ENCODE measurements at places on chromosomes 16 and 17.

- DNase-seq: no peak
Measured at GRCh38 chr17:4098521-4099209, 44.2 kb downstream of the ZZEF1 start.

DNA sequence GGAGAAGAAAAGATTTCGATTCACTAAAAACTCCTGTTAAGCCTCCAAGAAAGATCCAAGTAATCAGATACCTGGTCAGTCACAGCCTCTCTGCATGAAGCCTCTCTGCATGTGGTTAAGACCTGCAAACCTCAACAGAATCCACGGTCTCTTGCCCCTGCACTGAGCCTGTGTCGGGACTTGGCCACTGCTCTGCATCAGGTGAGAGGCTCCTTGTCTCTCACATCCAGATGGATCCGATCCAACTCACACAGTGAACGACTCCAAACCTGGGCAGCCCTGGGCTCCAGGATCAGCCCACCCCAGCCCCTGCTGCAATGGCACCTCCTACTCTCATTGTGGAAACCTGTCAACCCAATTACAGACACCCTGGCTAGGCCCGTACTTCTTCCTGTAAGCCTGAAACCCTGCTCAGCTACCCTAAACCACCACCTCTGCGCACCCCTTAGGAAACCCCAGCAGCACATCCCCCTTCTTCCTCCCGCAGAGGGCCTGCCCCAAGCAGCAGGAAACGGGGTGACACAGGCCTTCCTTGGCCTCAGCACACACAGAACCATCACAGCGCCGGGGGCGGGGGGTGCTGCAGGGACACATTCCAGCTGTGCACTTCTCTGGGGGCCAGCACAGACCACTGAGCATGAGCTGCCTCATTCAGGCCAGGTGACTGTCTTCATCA is 129.5 kb downstream of the ANKRD11 start:
- no peak for DNase-seq

- no peak for DNase-seq
Measured at GRCh38 chr17:80930335-80931279, 61.0 kb upstream of the CHMP6 start.

GRCh38 chr17:21161498-21162393 is 35.0 kb downstream of the DHRS7B start:
- DNase-seq: peak; percentile 30

GRCh38 chr17:70074956-70075355 is at the start of gene KCNJ16:
TSS of gene KCNJ16 (plus strand) at chr17:70075225. CDS start at chr17:70132088, 56,863 bp downstream.
- DNase-seq: no peak

DNA sequence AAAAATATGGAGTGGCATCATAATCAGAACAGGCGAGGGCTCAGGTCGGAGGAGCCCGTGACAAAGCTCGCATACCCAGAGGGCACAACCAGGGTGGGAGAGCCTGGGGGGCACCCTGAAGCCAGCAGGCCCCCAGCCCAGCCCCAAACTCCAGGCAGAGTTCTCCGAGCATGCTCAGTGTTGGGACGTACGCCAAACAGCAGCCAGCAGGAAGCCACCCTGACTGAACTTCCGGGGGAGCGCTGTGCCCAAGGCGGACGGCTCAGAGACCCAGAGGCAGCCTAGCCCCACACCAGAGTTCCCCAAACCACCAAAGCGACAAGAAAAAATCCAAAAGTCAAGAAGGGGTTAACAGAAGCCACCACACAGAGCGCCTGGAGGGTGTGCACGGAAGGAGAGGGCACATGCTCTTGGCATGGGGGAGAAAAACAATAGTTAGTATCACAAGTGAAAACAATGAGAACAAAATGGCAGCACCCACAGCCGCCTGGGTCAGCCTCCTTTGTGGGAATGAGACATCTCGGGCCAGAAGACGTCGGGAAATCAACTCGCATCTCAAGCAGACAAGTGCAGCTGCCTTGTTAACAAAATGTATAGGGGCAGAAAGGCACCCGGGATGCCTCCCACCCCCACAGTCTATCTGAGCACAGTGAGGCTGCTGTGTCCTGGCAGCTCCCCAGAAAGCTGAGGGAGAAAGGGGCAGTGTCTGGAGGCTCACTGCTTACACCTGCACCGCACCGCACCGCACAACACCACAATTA is 11.9 kb downstream of the EXOC7 start:
- DNase-seq: no peak

GRCh38 chr16:77234611-77235010 is 35.4 kb downstream of the SYCE1L start:
- no peak for DNase-seq

- no peak for DNase-seq
Measured at GRCh38 chr16:57264950-57265371, 19.5 kb downstream of the PLLP start.

- DNase-seq: no peak
Measured at GRCh38 chr16:47592232-47592631, 131.1 kb downstream of the PHKB start.

- no peak for DNase-seq
Measured at GRCh38 chr16:75104836-75105235, 11.7 kb downstream of the LDHD start.

DNA sequence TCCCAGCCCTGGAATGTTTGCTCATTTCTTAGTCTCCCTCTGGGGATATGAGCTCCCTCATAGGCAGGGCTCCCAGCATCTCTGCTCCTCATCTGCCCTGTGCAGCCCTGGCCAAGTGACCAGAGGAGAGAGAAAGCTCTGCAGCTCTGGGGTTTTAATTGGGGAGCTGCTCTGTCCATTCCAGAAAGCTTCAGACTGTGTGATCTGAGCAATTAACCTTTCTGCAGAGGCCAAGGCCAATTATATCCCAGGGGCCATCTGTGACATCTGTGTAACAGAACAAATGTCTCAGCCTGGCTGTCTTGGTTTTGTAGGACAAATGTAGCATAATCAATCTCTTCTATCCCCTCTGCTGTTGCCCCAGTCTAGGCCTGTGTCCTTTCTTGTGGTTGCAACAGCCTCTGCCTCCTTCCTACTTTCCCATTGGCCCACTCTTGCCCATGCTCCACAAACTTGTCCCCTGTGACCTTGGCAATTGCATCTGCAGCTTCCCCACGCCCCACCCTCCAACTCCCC is 156.0 kb downstream of the GSG1L start:
- DNase-seq: no peak

DNA sequence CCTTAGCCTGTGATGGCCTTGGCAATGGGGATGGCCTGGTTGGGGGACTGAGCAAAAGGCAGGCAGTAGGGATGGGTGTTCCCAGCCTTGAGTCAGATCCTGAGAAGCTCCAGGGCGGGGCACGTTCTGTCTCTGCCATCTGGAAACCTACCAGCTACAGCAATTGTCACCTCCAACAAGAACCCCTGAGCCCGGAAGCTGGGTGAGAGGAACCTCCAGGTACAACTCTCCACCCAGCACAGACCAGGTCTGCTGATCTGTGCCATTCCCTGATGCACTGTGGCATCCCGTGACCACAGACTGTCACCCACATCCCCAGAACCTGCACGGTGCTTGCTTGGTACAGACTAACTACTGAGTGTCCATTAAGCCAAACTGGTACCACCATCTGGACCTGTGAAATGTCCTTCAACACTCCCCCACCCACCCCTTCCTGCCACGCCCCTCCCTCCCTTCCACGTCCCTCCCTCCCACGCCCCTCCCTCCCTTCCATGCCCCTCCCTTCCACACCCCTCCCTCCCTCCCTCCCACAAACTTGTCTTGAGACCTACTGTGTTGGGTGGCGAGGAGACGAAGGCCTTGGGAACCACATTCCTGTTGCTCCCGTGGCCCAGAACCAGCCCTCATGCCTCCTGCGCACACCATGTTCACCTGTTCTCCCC is 16.6 kb downstream of the MYO15B start:
- no peak for DNase-seq

DNA sequence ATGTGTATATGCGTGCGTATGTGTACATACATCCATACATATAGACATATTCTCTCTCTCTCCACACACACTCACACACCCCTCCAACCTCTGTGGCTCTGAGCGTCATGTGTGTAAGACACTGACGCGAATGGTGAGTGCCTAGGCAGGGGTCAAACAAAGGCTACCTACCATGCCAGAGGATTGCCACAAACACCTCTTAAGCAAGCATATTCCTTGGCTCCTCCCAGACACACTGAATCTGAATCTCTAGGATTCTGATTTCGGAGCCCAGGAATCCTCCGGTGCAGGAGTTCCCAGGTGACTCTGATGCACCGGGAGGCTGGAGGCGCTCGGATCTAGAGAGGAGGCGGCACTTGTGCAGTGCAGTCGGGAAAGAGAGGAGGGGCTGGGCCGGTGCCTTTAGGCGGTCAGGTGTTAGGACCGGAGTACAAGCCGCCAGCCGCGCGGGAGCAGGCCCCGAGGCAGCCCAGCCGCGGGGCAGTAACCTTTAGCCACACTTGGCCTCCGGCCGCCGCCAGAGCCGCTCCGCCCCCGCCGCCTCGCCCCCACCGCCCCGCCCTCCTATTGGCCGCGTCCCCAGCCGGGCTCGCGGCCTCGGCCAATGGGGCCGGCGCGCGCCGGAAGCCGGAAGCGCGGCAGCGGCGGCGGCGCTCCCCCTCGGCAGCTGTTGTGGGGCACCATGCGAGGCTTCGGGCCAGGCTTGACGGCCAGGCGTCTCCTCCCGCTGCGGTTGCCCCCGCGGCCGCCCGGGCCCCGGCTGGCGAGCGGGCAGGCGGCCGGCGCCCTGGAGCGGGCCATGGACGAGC is at the start of gene MLYCD:
TSS of gene MLYCD (plus strand) at position 653 of the 809 bp plus-strand sequence. CDS start at position 683, 30 bp downstream.
- DNase-seq: peak; percentile 31

GRCh38 chr16:48511071-48511540 is 98.9 kb downstream of the N4BP1 start:
- peak; percentile 17 for DNase-seq

DNA sequence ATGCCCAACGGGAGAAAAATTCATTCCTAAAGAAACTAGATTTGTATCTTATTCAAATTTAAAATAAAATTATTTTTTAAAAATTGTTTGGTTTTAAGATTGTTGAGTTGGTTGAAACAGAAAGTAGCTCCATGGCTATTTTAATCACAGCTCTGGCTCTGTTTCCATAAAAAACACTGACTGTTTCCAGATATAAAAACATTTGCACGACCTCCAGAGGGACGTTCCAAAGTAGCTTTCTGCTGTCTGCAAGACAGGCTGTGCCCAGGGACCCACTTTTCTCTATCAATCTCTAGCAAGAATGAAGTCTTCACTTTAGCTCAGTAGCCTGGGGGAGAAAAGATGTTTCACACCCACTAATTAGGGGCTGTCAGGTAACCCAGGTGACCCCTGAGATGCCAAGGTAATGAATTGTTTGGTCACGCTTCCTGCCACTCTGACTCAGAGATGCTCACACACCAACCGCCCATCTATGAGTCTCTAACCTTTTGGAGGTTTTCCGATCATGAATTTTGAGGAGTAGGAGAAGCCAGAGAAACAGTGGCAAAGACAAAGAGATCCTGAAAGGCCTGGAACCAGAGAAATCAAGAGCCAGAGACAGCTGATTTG is 220.1 kb upstream of the SOX9 start:
- peak; percentile 55 for DNase-seq

DNA sequence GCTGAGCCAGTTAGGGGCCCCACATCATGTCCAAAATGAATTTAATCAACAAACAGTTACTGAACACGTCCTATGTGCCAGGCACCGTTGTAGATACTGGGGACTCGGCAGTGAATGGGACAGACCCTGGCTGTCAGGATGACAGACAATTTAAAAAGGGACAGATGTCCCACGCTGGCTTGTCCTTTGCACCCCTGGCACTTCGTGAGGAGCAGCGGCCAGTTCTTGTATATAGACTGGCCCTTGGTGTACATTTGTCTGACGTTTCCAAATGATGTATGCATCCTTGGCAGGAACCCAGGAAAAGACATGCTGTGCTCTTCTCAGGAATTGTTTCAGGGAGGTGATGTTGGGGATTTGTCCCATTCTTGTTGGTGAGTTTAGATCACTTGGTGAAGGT is 21.1 kb downstream of the IL4R start:
- DNase-seq: no peak

GRCh38 chr16:20072874-20073202 is 852 bp downstream of the GPR139 start:
- no peak for DNase-seq

DNA sequence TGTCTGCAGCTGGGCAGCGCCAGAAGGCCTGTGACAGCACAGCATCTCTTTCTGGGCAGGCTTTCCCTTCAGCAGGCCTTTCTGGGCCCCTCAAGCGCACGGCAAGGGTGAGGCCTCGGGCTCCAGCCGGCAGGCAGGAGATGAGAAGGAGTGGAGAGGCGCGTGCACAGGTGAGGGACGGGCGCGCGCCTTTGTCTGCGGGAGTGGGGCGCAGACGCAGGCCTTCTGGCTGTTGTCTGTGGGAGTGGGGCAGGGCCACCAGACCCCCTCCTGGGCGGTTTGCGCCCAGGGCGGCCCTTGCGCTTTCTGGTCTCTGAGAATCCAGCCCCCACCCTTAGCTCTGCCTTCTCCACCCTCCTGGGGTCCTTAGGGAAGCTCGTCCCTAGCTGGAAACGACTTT is 6.5 kb downstream of the ZNF205 start:
- DNase-seq: no peak

DNA sequence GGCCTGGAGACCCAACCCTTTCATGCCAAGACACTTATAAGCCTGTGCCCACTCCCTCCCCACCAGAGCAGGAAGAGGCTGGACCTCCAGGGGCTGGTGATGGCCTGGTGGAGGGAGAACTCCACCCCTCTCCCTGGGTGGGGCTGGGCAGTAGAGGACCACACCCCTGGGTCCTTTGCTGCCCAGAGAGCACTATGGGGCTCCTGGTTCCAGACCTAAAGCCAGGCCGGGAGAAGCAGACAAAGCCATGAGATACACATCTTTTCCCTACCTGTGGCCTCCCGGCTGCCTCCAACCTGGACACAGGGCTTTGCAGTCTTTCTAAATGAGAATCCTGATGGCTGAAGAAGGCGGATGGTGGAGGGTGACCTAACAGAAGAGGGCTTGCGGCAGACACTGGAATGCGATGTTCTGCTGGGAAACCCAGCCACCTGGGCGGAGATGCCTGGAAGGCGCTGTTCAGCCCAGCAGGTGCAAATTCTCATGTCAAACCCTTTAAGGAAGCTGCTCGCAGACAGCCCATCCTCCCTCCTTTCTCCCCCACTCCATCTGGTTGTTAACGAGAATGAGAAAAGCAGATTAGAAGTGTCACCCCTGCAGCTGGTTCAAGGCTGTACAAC is 43.9 kb upstream of the KIFC3 start:
- no peak for DNase-seq

GRCh38 chr16:84842516-84843148 is 22.8 kb downstream of the CRISPLD2 start:
- DNase-seq: no peak

GRCh38 chr16:9415545-9415944 is 324.1 kb downstream of the HAPSTR1 start:
- DNase-seq: no peak

- DNase-seq: no peak
Measured at GRCh38 chr16:57828272-57829161, 26.2 kb upstream of the KIFC3 start.

DNA sequence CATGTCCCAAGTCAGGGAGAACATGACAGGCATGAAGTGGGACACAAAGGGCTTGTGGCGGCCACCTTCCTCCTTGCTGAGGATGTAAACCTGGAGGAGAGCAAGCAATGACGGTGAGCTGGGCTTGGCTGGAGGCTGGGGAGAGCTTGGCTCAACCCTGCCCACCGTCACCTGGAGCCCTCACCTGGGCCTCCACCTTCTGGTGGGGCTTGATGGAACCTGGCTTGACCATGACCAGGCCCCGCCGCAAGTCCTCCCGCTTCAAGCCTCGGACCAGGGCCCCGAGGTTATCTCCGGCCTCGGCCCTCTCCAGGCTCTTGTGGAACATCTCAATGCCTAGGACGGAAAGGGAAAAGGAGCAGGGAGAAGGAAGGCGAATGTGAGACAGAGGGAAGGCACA is 2.4 kb downstream of the TUFM start:
- DNase-seq: no peak

- no peak for DNase-seq
Measured at GRCh38 chr16:21071741-21072140, 78.9 kb downstream of the DNAH3 start.

- no peak for DNase-seq
Measured at GRCh38 chr17:45729294-45729907, 54.7 kb upstream of the CRHR1 start.

Measured in HCEC 1CT (cell line).